ENCODE measurements at places on chromosomes 11 and 22.

- DNase-seq, result no peak
Measured at GRCh38 chr11:17807034-17807433, 72.5 kb downstream of the KCNC1 start.

DNA sequence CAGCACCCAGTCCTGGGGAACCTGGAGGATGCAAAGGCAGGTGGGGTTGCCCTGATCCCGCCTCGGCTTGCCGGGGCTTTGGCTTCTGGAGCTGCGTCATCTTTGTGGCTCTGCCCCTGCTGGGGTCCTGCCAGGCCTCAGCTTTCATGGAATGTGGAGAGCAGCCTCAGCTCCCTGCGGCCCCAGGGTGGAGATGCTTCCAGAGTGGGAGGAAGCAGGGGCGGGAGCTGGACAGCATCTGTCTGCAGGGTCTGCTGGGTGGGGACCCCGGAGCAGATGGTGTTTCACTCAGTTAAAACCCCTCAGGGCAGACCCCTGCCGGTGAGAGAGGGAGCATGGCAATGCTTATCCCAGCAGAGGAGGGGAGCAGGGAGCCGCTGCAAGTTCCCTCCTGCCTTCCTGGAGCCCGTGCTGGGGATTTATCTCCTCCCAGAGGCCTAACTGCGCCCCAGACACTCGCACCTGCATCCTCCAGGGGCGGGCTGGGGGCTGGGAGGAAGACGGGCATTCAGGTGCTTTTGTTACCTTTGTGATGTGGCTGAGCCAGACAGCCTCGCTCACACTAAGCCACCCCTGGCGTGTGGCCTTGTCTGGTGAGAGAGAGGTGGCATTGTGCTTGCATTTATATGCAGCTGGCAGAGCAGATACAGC, 15.7 kb downstream of the GRIK4 start:
- peak; percentile 73 for DNase-seq

GRCh38 chr11:62295504-62295903, 3.4 kb downstream of the SCGB1D4 start:
- DNase-seq, result no peak

DNA sequence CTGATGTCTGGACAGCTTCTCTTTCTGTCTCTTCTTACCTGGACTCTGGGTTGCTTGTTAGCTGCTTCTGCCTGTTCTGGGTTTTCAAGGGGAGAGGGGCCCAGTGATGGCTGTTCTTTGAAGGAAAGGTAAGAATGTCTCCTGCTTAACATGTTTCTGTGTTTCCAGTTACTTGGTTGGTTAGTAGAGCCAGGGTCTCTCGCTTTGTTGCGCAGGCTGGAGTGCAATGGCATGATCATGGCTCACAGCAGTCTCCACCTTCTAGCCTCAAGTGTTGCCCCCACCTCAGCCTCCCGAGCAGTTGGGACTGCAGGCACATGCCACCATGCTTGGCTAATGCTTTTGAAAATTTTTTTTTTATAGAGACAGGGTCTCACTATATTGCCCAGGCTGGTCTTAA, 126.6 kb downstream of the BCR start:
- DNase-seq, result no peak

DNA sequence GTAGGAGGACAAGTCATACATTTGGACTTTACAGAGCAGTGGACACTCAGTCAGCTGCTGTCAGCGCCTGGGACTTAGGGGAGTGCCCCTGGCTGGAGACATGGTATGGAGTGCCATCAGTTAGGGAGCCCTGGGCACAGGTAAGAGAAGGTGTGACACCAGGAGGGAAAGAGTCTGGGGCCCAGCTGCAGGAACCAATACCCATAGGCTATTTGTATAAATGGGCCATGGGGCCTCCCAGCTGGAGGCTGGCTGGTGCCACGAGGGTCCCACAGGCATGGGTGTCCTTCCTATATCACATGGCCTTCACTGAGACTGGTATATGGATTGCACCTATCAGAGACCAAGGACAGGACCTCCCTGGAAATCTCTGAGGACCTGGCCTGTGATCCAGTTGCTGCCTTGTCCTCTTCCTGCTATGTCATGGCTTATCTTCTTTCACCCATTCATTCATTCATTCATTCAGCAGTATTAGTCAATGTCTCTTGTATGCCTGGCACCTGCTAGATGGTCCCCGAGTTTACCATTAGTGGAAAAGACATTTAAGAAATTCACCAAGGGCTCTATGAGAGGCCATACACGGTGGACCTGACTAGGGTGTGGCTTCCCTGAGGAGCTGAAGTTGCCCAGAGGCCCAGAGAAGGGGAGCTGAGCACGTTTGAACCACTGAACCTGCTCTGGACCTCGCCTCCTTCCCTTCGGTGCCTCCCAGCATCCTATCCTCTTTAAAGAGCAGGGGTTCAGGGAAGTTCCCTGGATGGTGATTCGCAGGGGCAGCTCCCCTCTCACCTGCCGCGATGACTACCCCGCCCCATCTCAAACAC, 850 bp upstream of the MIF start:
- DNase-seq, result no peak

DNA sequence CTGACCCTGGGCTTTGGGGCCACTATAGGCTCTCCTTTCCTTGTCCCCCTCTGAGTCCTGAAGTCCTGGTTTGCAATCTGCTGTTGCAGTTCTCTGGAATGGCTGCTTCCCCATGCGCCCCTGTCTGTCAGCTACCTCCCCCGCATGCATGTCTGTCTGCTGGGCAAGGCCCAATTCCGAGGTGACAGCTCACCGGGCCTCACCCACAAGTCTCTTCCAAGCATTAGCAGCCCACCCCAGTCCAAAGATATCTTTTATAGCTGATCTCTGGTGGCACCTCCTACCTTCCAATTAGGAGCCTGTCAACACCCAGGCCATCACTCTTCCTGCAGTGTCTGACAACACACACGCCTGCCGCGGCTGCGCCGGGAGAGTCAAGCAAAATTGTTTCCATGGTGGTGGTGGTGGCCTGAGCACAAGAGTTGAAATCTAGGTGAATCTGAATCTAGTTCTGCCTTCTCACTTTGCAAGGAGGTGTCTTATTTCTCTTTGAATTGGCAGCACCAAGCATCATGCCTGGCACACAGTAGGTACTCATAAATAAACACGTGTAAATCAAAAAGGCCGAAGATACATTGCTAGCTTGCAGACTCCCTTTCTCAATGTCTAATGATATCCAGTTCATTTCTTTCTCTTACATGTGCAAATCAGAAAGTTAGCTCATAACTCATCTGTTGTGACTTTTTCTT, 1.2 kb upstream of the LMO2 start:
- DNase-seq, result no peak

DNA sequence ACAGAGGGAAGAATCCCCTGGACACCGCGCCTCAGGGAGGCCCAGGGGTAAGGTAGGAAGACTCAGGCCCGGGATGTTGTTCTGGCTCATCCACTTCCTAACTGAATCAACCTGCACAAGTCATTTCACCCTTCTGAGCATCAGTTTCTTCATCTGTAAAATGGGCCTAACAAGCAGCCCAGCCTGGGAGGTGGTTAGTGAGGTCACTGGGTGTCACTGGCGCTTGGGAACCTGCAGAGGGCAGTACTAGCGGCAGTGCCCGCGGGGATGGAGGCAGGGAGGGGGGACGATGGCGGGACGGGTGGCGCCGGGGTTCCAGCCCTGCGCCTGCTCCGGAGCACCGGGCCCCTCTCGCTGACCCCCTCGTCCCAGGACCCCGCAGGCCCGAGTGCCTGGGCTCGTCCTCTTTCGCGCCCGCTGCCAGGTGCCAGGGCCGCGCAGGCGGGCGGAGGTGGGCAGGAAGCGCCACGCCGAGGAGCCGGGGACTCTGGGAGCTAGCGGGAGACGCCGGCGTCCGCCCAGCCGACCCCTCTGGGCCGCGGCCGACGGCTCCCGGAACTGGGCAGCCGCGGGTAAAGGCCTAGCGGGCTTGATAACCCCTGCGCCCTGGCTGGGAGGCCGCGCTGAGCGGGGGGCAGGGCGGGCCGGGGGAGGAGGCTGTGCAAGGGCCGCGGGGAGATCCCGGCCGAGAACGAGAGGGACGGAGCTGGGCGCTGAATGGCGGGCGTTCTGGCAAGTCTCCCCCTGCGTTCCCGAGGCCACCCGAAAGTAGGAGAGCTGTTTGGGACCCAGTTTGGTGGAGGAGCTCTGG, at the start of gene NLRX1:
Gene NLRX1, plus strand, starts transcription at position 255 of the 811 bp plus-strand sequence. CDS start 2,679 bp downstream, outside the sequence.
- DNase-seq, result peak; percentile 84

DNA sequence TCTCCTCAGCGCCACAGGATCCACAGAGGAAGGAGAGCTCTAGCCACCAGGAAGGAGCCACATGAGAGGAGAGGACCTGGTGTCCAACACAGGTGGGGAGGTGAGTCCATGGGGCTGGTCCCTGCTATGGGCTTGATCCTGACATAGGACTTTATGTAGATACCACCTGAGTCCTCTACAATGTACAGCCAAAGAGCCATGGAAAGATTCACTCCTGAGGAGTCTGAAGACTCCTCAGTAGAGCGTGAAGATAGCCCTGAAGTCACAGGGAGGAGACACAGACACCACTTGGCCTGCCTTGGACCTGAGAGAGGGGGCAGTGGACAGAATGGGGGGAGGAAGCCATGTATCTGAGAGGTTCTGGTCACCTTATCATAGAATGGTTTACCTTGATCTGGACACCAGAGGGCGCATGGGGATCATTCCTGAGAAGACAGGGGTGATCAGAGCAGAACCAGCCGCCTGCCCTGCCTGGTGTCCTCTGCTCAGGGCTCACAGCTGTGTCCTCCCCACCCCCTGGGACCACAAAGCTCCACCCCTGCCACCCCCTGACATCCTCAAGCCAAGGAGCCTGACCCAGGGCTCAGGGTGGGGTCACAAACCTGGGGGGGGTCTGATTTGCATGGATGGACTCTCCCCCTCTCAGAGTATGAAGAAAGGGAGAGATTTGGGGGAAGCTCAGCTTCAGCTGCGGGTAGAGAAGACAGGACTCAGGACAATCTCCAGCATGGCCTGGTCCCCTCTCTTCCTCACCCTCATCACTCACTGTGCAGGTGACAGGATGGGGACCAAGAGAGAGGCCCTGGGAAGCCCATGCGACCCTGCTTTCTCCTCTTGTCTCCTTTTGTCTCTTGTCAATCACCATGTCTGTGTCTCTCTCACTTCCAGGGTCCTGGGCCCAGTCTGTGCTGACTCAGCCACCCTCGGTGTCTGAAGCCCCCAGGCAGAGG, 77.0 kb downstream of the ZNF280B start:
- DNase-seq, result peak; percentile 53

DNA sequence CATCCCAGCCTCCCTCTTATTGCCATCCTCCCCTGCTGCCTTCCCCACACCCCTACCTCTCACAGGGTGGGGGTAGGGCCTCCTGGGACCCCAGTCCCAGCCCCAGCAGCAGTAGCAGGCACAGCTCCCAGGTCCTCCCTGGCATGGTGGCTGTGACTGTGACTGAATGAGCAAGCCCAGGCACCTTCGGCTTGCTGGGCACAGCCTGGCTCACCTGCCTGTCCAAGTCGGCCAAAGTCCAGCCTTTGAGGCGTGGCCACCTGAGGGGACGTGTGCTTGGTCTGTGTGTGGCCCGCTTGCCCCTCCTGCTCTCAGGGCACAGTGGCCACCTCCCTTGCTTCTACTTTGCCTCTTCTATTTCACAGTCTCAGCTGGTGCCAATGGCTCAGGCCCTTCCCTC, at the start of gene TREH:
Gene TREH, minus strand, starts transcription at position 168 of the 400 bp plus-strand sequence. Its CDS starts 23 bp downstream, at position 145.
- DNase-seq, result peak; percentile 42

DNA sequence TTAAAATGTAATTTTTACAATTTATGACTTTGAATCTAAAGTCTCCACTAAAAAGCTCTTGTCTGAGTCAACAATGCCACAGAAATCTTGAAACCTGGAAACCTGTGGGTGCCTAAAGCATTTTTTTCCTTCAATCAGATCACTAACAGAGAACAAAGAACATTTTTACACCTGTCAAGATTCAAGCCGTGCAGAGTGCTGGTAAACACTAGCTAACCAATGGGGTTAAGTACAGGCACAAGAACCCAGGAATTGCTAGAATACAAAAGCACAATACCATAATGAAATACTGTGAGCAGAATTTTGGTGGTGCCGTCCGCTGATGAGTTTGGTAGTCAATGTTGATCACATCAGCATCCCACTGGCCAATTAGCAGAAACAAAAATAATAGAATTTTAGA, 380.3 kb upstream of the PITPNB start:
- DNase-seq, result peak; percentile 57

GRCh38 chr11:69180226-69180625, 24.5 kb downstream of the SMIM38 start:
- DNase-seq, result no peak

- peak; percentile 70 for DNase-seq
Measured at GRCh38 chr11:112219476-112220232, 6.6 kb upstream of the PTS start.

- DNase-seq, result no peak
Measured at GRCh38 chr11:34658071-34659015, 37.5 kb downstream of the EHF start.

DNA sequence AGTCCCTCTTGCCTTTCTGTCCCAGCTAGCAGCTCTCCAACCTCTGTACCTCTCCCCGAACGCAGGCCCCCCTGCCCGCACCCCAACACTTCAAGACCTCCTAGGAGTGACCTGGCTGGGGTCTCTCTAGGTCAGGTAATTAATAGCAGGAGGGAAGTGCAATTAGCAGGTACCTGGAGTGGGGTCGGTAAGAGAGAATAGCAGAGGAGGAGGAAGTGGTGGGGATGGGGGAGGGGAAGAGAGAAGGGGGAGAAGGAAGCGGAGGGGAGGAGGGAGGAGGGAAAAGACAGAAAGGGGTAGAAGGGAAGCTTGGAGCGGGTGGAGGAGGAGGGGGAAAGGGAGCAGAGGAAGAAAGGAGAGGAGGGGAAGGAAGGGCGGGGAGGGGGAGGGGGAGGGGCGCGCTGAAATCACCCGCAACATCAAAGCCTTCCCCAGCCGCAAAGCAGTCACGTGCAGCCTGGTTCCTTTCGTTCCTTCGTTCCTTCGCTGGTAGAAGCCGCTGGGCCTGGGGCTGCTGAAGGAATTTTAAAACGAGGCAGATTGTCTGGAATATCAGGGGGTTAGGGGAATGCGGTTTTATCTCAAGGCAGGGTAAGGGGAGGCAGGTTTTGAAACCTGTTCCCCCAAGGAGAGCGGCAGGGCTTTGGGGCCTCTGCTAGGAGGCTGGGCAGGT, 29.3 kb upstream of the TCF20 start:
- no peak for DNase-seq

- DNase-seq, result peak; percentile 98
Measured at GRCh38 chr11:111086058-111086457, 159.5 kb upstream of the POU2AF2 start.

DNA sequence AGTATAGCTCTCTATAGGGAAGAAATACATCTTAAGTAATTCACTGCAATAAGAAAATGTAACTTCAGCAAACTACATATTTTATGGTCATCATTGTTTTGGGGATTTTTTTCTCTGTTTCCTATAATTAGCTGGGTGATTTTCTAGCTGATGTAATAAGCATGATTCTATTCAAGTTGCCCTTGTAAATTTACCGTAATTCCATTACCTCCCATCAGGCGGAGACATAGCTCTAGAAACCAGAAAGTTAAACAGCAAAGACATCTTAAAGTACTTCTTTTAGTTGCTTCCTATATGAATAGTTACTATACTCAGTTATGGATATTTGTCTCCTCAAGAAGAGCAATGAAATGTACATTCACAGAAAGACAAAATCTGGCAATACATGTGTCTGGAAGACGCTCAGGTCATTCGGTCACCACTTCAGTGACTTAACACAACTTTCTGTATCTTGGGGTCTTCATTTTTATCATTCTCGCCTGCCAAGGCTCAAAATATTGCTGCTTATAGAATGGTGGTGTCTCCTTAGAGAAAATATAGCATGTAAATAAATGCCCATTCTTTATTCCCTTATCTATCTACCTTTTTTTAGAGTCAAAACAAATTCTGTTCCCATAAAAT, 239.9 kb upstream of the ZC3H12C start:
- peak; percentile 36 for DNase-seq

GRCh38 chr22:37358917-37359316, 68.4 kb downstream of the ELFN2 start:
- no peak for DNase-seq

- no peak for DNase-seq
Measured at GRCh38 chr11:84501750-84502149, 1125.4 kb downstream of the DLG2 start.

GRCh38 chr11:87063982-87064381, 26.2 kb downstream of the TMEM135 start:
- DNase-seq, result no peak

Measured in NCI-H146 (cell line).